MV-4-11 (cell line): ENCODE measurements at places on chromosomes 5 and 9.

GRCh38 chr9:25472681-25473080 lies 205.6 kb downstream of the TUSC1 start:
- no peak for DNase-seq

- DNase-seq, result peak; percentile 59
Observed at GRCh38 chr5:178461004-178461730, 129.0 kb downstream of the COL23A1 start.

DNA sequence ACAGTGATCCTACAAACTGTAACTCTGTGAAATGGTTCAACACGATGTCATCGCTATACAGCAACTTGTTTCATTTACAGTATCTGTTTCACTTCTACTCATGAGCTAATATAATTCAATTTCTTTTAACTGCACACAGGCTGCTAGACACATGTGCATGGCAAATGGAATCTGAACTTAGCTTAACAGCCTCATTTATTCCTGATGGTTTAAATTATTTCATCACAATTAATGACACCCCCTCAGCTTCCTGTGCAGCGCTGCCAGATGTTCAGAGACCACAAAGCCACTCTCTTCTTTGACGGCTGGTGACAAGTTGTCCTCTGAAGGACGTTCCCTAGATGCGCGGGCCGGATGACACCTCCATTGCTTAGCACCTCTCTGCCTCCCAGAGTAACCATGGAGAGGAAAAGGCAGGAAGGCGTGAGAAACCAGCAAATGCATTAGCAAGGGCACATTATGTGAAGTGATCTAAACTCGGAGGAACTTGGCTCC lies 191.1 kb downstream of the BNC2 start:
- no peak for DNase-seq

DNA sequence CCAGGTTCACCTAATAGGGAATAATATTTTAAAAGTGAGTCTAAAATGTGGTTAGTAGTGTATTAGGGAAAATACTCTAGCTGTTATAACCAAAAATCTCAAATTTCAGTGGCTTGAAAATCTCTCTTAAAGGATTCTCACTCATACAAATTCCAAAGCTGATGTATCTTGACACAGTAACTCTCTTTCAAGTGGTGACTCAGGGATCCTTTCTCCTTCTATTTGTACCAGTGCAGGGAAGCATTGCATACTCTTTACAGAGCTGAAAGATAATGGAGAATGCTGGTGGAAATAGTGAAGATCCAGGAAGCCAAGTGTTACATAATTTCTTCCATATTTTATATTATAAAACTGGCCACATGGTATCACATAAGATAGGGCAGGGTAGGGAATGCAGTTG lies 560.2 kb upstream of the CDH9 start:
- DNase-seq, result no peak

- peak; percentile 73 for DNase-seq
Observed at GRCh38 chr9:72022841-72023240, 37.6 kb downstream of the C9orf57 start.

DNA sequence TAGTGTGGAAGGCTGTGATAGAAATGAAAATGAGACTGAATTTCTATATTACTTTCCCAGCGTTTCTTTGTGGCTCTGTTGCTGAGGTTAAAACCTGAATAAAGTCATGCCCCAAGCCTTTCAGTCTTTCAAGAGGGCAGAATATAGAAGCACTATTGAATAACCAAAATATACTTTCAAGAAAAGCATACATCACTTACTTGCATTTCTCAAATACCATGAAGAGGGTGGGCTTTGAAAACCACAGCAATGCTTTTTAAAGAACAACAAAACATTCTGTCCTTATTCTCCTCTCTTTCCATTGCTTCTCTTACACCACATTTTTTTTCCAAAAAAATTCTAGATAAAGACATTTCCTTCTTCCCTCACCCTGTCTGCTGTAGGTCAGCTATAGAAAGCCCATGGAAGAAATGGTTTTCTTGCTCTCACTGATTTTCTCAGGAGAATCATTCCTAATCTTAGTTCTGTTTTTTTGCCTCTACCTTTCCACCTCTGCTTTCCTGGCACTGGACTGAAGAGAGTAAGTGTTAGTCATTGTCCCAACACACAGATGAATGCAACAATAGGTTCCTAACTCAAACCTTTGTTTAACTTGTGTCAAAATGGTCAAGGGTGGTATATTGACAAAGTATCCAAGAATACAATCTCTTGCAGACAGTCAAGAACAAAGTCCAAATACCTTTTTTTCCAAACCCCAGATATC lies 51.6 kb downstream of the NUDT12 start:
- no peak for DNase-seq

- peak; percentile 34 for DNase-seq
Observed at GRCh38 chr5:121189342-121190305, 662.1 kb upstream of the FTMT start.

DNA sequence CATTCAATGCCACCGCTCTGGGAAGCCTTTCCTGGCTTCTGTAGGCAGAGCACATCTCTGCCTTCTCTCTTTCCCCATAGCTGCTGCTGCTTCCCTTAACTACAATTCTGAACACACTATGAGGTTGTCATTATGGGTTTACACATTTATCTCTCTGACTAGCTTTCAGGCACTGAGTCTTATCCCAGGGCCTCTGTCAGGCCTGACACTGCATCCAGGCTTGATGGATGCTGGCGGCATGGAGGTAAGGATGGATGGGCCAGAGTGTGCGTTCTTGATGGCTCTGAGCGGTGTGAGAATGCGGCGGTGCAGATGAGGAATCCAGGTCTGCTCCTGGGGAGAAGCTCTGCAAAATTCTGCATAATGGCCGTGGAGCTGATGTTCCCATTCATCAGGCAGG lies 6.3 kb downstream of the KCNIP1 start:
- DNase-seq, result no peak

DNA sequence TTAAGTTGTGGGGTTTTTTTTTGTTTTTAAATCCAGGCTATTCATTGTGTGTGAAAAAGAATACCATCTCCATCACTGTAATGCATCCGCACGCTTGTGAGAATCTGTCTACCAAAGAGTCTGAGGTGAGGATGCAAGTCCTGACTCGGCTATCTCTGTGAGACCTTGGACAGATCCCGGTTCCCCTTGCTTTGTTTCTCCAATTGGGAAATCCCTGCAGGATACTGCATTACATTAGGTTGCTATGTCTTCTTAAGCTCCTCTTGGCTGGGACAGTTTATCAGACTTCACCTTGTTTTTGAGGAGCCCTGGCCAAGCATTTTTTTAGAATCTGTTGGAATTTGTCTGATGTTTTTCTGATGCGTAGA lies 46.8 kb downstream of the GALNT10 start:
- no peak for DNase-seq

DNA sequence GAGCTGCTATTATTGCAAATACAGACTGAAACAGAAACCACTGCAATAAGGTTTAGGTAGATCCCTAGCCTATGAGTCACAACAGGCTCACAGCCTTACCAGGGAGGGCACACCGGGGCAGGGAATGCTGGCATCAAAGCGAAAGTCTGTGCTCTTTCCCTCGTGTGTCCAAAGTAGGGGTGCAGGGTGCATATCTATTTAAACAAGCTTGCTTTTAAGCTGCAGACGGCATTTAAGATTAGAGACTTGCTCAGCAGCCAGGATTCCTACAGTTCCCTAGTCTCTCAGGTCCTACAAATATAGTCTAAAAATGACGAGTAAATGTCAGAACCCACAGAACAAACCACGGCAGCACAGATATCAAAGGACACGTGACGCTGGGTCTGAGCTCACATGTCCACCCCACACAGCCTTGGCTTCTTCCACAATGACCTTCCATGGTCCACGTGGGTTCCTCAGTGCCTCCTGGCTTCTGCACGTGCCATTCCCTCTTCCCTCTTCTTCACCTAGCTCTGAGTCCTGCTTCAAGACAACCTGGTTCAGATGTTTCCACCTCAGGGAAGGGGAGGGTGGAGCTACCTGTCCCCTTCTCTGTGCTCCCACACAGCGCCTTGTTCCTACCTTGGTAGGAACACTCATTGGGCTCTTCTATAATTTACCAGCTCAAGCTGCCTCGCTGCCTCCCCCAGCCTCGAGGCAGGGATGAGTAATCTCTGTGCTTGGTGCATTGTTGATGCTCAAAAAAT lies 193.2 kb downstream of the MAPKAP1 start:
- DNase-seq, result peak; percentile 58

DNA sequence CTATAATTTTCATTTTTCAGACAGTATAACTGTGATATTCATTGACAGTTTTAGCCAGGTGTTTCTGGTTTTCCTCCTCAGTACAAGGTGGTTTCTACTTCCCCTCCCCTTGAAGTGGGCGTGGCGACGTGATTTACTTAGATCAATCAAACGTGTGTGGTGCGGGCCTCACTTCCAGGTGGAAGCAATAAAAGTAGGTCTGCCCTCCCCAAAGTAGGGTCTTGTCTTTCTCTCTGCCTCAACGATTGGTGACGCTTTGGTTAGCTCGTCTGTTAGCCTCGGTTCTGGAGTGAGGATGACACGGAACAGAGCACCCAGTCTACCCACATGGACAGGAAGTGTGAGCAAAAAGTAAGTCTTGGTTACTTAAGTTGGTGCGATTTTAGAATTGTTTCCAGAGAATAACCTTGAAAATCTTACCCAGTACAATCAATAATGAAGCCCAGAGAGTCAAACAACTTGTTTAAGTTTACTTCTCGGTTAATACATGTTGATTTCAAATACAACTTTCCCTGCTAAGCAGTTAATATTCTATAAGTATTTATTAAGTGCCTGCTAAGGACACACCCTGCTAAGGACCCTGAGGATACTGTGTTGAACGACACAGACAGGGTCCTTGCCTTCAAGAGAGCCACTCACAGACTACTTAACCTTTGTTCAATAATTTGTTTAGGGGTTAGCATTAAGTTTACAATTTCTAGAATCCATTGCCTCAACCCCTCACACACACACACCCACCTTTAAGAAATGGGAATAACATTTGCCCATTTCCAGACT lies 48.4 kb downstream of the COX7C start:
- no peak for DNase-seq

DNA sequence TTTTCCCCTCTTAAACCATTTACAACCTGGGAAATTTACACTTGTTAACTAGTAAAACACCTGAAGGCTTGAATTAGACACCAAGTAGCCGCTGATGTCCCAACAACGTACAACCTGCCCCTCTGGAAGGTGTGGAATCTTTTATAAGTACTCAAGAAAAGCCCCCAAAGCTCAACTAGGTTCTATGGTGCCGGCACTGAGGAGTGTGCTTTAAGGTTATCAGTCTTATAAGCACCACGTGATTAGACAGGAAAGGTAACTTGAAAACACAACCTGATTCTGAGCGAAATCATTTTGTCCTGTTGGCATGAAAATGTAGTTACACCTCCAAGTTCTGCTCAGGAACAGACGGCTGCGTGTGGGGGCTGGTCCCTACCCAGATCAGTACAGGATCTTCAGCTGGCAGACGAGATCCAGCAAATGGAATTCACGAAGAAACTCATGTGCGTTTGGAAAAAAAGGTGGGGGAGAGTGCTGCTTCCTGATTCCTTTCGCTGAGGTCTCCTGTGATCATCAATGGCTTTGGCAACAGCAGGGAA lies 195.5 kb downstream of the MEF2C start:
- DNase-seq, result no peak

DNA sequence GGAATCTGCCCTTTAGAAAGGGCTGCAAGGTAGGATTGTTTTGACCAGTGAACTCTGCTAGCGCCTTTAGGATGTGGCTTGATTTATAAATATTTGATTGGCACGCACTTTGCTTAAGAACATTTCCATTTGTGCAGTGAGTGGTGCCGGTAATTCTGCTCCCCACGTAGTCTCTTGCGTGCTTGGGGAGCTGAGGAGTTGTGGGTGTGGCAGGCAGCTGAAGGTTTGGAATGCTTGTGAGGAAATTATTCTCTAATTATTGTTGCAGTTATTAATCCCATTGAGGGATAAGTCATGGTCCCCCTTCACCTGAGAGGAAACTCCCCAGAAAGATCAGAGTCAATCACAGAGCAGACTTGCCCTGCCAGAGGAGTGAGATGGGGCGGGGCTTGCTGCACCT lies 76.7 kb downstream of the FGF1 start:
- no peak for DNase-seq

DNA sequence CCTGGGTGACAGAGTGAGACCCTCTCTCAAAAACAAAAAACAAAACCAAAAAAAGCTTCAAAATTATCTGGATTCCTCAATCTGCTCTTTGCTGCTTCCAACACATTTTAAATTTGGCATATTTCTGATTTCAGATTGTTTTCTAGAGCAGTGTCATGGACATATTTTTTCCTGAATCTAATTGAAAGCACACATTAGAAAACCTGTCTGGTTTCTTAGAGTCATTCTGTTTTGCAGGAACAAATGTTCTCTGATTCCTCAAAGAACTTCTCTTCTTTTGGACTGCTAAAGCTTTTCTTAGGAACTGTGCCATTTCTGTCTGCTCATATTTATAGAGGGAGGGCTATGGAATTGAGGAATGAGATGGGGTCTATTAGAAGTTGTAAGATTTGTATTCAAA lies 81.6 kb downstream of the RAI14 start:
- DNase-seq, result no peak

- no peak for DNase-seq
Observed at GRCh38 chr5:113680534-113680933, 167.0 kb downstream of the YTHDC2 start.
